ENCODE measurements at places on chromosomes 16 and 17.

DNA sequence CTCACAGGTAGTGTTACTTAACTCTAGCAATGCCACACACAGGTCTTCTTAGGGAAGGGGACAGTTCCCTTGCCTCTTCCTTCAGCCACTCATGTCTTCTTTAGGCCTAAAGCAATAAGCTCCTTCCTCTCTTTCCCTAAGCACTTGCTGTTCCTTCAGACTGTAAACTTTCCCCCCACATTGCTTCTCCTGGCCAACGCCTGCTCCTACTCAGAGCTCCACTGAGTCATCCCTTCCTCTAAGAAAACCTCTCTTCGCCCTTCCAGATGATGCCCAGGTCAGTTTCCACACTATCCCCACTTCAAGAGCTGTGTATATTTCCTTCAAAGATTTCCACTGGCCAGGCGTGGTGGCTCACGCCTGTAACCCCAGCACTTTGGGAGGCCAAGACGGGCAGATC is 12.5 kb upstream of the EPOP start:
- DNase-seq = no peak

DNA sequence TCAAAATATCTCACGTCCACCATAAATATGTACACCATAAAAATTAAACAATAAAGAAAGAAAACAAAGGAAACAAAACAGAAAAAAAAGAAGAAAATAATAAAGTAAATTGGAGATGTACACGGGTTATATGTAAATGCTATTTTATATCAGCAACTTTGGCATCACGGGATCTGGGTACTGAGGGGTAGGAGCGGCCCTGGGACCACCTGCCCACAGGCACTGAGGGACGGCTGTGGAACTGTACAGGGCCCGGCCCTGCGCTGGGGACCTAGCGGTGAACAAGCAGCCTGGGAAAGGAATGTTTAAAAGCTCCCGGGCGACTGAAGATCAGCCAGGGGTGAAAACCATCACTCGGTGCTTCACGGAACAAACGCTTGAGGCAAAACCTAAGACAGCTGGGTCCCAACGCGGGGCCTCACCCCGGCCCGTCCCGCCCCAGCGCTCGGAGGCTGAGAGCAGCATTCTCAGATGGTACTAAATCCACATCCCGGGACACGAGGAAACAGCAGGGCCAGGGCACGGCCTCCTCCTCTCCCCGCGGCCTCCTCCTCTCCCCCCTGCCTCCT is 31.2 kb downstream of the NXN start:
- no peak for DNase-seq

DNA sequence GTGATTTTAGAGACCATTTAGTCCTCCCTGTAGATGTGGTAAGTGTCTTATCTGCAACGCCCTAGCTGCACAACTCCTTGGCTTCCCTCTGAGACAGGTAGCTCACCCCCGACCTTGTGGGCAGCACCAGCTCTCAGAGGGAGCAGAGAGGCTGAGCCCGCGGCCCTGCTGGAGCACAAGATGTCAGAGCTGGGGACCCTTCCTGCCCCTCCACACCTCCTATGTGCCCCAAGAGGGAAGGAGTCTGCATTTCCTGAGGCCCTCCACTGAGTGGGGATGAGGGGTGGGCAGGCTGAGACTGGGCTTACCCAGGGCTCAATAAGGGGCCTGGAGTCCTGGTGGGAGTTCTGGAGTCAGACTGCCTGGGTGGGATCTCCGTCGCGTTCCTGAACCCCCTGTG is 12.2 kb upstream of the ADGRG1 start:
- DNase-seq = no peak

DNA sequence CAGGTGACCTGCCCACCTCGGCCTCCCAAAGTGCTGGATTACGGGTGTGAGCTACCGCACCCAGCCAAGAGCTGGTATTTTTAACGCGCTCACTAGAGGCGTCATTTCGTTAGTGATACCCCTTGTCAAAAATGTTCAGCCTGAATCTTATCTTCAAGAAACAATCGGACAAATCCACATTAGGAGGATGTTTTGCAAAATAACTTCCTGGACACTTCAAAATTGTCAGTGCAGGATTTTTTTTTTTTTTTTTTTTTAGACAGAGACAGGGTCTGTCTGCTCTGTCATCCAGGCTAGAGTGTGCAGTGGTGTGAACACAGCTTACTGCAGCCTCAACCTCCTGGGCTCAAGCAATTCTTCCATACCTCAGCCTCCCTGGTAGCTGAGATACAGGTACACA is 63.0 kb downstream of the RMI2 start:
- DNase-seq = no peak

DNA sequence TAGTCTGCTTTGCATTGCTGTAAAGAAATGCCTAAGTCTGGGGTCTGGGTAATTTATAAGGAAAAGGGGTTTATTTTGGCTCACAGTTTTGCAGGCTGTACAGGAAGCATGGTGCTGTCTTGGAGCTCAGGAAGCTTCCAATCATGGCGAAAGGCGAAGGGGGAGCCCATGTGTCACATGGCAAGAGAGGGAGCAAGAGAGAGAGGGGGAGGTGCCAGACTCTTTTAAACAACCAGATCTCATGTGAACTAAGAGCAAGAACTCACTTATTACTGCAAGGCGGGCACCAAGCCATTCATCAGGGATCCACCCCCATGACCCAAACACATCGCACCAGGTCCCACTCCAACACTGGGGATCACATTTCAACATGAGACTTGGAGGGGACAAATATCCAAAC is 148.2 kb upstream of the HS3ST2 start:
- DNase-seq = no peak

GRCh38 chr17:48970224-48970623 is 1.8 kb upstream of the GIP start:
- DNase-seq = no peak

DNA sequence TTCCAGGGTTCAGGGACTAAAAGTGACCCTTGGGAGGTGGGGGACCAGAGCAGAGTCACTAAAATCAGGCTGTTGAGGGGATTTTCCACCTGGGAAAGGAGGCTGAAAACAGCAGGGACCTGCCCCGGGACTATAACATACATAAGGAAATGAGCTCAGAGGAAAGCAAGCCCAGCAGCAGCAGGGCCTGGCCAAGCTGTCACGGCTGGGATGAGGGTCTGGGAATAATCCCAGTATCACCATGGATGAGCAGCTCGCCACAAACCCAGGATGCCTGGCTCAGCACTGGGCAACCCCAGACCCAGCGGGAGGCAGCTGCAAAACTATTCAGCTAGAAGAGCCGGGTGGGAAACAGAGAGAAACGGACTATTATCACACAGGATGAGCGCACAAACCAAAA is 72.4 kb downstream of the RPH3AL start:
- DNase-seq = no peak

DNA sequence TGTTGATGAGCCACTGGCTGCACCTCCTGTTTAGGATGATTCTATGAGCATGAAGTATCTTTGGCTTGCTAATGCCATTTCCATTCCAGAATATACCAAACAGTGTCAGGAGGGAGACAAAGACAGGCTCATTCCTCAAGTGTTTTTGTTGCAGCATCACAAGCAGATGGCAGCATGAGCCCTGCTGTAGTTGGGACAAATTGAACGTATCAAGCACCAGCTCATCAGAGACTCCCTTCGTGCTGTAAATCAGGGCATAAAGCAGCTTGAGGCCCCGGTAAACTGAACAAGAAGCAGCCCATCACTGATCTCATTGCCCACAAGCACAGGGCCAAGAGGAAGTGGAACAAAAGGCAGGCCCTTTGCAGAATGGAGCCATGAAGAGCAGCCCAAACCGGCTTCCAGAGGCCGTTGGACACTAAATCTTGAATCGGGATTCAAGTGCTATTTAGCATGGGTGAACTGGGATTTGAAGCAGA is 45.9 kb upstream of the HS3ST3A1 start:
- no peak for DNase-seq

DNA sequence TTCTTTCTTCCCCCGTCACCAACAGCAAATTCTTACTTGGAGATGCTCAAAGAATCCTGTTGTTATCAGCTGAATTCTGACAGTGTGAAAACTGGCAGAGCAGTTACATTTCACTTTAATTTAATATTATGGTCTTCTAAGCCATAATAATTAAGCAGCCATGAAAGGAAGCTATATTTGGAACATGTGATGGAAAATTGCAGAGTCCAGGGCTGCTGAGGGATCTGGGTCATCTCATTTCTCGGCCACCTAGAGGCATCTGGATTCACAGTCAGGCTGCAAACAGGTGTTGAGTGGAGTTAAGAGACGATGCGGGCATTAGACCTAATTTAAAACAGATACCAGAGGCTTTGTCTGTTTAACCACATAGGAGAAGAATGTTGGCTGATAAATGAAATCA is 38.4 kb downstream of the CHD9NB start:
- no peak for DNase-seq

GRCh38 chr16:62445909-62446308 is 409.7 kb upstream of the CDH8 start:
- DNase-seq = no peak

DNA sequence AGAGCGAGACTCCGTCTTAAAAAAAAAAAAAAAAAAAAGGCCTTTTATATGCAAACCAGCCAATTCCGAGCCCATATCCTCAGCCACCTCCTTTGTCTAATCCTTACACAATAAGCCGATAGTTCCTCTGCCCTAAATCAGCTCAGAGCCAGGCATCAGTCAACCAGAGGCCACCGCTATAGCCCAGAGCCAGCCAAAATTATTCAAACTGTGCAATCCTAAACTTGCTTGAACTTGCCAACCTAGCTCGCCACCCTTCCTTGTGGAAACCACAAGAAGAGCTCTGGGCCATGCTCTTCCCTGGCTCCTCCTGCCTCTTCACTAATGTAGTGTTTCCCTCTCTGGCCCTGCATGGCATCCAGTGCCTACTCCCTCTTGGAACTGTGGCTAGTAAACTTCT is 17.7 kb downstream of the ITGAL start:
- no peak for DNase-seq

DNA sequence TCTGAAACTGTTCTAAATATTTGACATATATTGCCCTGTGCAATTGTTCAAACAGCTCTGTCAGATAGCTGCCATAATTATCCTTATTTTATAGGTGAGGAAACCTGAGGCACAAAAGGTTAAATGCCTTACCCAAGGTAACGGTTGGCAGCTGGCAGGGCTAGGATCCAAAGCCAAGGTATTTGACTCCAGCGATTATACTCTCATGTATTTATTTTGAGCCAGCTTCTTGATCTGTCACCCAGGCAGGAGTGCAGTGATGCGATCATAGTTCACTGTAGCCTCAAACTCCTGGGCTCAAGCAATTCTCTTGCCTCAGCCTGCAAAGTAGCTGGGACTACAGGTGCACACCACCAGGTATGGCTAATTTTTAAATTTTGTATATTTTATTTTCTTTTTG is 7.2 kb downstream of the ENO3 start:
- no peak for DNase-seq

GRCh38 chr16:12837756-12838155 is 34.1 kb upstream of the CPPED1 start:
- no peak for DNase-seq

DNA sequence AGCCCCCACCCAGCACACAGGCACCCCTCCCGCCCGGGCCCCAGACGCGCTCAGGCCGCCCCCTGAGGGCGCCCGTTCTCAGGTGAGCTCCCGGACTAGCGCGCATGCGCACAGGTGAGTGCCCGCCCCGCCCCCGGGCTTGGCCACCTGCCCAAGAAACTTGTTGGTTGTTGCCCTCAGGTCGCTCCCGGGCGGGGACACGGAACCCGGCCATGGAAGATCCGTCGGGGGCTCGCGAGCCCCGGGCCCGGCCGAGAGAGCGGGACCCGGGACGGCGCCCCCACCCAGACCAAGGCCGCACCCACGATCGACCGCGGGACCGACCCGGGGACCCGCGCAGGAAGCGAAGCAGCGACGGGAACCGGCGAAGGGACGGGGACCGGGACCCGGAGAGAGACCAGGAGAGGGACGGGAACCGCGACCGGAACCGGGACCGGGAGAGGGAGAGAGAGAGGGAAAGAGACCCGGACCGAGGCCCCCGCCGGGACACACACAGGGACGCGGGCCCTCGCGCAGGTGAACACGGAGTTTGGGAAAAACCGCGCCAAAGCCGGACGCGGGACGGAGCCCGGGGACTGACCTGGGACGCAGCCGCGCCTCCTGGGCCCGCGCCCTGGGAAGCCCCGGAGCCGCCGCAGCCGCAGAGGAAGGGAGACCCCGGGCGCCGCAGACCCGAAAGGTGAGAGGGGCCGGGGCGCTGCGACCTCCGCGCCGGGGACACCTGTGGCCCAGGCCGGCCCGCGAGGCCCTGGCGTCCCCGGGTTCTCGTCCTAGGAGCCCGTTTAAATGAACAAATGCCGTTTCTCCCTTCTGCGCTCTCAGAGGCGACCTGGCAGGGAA is at the start of gene MARVELD3:
TSS of gene MARVELD3 (plus strand) at position 167 of the 840 bp plus-strand sequence. CDS start at position 213, 46 bp downstream.
- no peak for DNase-seq

- no peak for DNase-seq
These were observed 41.3 kb downstream of the TBX21 start for GRCh38 chr17:47774331-47774730.

All from activated T-cell treated with anti-CD3 and anti-CD28 coated beads for 48 hours (primary cell).